ENCODE measurements at places on chromosomes 1 and 21. TPM values are rescaled to one million over a fixed set of nuclear protein-coding genes. Genes with fewer than 3 reads are reported as not detected.

KIF17 gene
- 4.7 TPM for polyA plus RNA-seq

SLC1A7 gene
- polyA plus RNA-seq: 0.14 TPM

FASLG gene
- polyA plus RNA-seq: 0.17 TPM

CR1L gene
- polyA plus RNA-seq: 0.96 TPM

KRTAP19-1 gene
- not detected for polyA plus RNA-seq

TMIGD3 gene
- 1.6 TPM for polyA plus RNA-seq

RORC gene
- polyA plus RNA-seq: 0.95 TPM

DTL gene
- polyA plus RNA-seq: 25.1 TPM

BCAR3 gene
- 22.5 TPM for polyA plus RNA-seq

RNU1-2 gene
- polyA plus RNA-seq: not detected

HSPB7 gene
- 5.5 TPM for polyA plus RNA-seq

FGR gene
- 1.4 TPM for polyA plus RNA-seq

DNA sequence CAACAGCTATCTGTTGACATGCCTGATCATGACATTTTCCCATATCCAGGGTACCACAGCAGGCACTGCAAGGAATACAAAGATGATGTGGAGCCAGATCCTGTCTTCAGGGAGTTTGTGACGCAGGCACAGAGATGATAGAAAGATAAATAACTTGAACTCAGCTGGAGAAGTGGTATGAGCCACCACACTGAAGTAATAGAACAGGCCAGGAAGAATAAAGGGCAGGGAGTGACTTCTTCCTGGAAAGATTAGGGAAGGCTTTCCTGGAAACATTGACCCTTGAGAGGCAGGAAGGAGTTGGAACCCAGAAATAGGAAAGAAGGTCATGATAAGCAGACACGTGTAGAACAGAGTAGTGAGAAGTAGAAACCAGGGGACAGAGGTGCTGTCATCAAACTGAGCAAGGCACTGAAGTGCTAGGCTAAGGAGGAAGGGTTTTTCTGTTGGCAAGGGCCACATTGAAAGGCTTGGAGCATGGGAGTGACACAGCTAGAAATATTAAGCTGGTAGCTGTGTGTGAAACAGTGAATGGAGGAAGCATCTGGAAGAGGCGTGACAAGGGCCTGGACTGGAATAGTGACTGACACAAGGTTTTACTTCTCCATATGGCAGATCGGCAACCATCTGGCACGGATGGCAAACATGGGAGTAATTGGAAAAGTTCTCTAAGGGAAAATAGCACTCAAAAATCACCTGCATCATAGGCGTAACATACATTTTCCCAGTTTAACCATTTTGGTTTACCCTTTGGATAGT is 68.4 kb downstream of the AK5 start:
- no peak for DNase-seq

- no peak for DNase-seq
Measured at GRCh38 chr1:1418464-1419362, 2.4 kb downstream of the ANKRD65 start.

DNA sequence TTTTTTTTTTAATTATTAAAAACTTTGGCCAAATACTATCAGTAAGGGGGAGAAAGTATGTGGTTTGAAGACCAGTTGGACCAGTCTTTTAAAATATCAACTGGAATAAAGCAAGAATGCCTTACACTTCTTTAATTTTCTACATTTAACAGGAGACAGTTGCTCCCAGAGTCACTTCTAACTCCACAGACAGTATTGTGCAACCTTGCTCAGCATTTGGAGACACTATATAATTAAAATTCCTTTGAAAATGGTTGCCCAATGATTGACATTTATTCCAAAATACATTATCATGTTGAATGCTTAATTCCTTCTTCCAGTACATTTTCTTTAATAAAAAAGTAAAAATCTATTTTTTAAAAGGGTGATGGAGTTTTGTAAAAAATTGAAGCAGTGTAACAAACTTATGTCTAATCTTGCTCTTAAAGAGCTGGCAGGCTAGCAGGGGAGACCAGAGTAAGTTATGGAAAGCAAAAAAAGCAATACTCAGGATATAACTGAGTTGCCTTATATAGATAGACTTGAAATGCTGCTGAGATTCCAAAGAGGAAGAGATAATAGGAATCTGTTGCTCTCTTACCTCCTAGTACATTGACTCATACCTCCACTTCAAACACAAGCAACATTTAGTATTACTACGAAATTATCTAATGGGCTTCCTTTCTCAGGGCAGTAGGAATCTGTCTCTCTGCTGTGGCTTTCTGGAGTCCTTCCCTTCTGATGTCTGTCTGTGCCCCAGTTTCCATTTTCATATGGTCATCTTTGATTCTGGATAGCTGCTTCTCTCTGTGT is 69.7 kb upstream of the RGL1 start:
- DNase-seq: no peak

DNA sequence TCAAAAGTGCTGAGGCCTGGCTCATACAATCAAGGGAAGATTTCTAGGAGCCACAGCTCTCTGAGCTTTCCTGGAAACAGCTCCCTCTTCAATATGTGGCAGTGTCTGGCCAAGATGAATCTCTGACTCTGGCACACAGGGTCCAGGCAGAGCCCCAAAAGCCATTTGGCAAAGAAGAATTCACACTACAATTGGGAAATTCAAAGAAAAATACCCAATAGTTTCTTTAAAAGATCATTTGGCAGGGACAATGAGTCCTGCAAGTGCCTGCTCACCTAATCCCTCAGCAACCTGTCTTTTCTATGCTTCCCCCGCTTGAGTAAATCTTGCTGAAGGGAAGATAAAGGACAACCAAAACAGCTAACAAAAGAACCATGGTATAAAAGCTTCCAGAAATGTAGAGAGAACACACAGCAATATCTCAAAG is 124.6 kb downstream of the TGFBR3 start:
- no peak for DNase-seq

DNA sequence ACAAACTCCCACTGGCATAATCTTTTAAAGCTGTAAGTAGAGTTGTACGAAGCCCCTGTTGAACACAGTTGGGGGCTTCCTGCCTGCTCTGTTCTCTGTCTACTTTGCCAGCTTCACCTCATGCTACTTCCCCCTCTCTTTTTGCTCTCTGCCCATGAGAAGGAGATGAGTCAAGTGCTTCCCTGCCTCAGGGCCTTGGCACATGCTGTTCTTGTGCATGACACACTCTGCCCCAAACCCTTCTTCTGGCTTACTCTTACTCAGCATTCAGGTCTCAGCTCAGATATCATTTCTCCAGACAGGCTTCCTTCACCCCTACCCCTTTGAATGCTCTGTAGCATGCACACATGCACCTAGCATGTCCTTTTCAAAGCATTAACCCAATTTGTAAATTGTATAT is 208.8 kb downstream of the FOXD2 start:
- DNase-seq: no peak

GRCh38 chr1:172417557-172417956 is 2.9 kb upstream of the C1orf105 start:
- no peak for DNase-seq

DNA sequence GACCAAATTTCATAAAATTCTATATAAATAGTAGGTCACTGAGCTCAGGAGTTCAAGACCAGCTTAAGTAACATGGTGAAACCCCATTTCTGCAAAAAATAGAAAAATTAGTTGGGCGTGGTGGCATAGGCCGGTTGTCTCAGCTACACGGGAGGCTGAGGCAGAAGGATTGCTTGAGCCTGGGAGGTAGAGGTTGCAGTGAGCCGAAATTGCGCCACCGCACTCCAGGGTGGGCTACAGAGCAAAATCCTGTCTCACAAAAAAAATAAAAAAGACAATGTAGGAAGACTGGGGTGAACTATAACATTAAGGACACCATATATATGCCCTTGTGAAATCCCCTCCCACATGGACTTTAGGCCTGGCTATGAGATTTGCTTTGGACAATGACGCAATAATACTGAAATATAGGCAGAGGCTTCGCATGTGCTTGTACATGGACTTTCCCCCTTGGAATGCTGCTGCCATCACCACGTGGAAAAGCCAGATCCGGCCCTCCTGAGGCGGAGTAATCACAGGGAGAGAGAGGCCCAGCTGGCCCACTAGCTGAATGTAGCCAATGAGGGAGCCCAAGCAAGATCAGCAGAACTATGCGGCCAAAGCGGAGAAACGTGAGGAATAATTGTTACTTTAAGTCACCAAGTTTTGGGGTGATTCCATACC is 13.1 kb upstream of the USP1 start:
- DNase-seq: no peak

DNA sequence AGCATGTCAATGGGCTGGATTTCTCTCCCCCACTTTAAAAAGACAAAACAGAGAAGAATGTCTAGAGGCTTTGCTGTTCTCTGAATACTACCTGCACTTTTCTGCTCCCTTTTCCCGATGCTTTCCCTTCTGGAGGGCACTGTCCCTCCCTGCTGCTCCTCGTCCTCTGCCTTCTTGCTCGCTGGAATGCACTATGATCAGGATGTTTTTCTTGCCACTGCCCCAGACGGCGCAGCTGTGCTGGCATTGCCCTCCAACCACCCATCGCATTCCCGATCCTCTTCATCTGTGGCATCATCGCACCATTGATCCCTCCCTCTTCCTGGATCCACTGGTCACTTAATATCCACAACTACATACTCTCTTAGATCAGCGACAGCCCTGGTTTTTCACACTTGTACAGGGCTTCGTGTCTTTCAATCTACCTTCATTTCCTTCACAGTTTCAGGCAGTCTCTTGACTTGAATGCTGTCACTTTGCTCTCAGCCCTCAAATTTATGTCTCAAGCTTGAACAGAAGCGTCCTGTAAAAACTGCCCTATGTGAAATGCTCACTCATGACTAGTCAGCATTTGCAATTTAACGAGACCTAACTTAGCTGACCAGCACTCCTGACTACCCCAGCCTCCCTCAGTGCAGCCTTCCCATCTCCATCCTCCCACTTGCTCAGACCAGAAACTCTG is 3.5 kb upstream of the OR11L1 start:
- no peak for DNase-seq

GRCh38 chr1:204448344-204448964 is 36.8 kb upstream of the PPP1R15B start:
- DNase-seq: no peak

DNA sequence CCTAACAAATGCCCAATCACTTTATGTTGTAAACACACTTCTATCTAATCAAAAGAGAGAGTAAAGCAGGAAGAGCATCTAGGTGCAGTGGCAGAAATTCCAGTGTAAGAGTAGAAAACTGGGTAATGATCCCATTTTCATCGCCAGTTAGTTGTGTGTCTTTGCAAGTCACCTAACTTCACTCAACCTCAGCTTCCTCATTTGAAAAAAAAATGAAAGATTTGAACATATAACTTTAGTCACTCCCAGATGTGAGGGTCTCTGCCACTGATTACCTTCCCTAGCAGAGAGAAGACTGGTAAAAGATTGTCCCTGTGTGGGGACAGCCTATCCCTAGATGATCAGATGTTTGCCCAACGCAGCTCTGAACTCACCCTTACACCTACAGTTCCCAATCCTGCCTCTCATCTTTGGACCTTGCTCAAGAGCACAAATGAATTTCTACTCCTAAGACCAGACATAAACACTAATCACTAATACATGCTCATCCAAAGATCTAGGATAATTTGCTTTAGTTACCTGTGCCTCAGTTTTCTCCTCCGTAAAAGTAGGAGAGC is 25.2 kb upstream of the DUSP23 start:
- DNase-seq: no peak

DNA sequence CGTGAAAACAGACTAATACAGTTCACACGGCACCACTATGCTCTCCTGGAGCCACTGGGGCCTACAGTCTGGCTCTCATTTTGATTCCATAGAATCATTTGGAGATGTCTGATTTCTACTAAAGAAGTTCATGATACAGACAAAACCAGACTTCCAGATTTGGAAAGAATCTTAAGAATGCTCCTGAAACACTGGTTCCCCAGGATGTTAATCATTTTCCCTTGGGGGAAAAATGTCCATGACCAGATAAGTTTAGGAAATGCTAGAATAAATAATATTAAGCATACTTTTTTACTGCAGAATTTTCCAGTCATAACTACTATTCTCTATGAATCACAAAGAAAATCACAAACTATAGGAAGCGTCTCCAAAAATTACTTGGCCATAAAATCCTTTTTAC is 63.0 kb upstream of the RGS7 start:
- no peak for DNase-seq

GRCh38 chr1:236978740-236979139 is 25.5 kb downstream of the MT1HL1 start:
- DNase-seq: no peak

- DNase-seq: no peak
Measured at GRCh38 chr1:145947551-145947950, 10.3 kb downstream of the LIX1L start.

- DNase-seq: no peak
Measured at GRCh38 chr1:224704107-224704735, 88.1 kb downstream of the CNIH3 start.

DNA sequence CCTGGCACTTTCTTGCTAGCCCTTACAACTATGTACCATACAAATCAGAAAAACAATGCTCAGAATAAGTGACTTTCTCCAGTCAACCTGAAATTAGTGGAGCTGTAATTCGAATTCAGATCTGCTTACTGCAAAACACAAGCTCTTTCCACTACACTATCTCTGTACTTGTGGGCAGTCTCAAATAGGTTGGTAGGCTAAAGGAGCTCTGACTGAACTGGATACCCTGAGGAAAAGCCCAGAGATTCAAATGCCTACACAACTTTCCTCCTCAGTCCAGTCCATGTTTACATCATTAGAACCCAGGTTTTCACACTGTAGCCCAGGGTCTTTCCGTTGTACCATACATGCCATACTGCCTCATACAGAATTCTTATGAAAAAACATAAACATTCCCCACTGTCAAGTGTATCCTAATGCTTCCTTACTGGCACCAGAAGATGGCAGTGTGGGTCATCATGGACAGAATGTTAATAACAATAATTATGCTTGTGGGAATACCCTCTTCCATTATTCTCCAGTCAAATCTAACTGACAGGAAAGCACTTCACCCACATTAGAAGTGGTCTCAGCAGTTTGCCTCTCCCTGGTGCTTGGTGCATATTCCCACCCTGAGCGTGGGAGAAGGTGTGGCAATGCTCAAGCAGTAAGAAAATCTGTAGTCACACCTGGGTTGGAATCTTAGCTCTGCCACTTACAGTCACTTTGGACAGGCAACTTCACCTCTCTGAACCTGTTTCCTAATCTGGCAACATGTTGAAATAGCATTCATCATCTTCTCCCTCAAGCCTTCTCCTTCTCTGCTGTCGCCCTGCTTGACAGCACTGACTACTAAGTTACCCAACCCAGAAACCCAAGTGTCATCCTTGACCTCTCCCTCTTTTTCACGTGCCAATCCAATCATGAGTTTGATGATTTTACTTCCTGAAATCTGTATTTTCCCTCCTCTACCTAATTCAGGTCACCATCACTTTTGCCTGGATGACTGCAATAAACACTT is 14.4 kb upstream of the ZFYVE9 start:
- no peak for DNase-seq

GRCh38 chr1:116972674-116973030 is 28.9 kb upstream of the CD101 start:
- no peak for DNase-seq
